ENCODE measurements at places on chromosomes 6 and 20.

GRCh38 chr6:160147146-160147536, 25.5 kb downstream of the SLC22A1 start:
- no peak for DNase-seq

DNA sequence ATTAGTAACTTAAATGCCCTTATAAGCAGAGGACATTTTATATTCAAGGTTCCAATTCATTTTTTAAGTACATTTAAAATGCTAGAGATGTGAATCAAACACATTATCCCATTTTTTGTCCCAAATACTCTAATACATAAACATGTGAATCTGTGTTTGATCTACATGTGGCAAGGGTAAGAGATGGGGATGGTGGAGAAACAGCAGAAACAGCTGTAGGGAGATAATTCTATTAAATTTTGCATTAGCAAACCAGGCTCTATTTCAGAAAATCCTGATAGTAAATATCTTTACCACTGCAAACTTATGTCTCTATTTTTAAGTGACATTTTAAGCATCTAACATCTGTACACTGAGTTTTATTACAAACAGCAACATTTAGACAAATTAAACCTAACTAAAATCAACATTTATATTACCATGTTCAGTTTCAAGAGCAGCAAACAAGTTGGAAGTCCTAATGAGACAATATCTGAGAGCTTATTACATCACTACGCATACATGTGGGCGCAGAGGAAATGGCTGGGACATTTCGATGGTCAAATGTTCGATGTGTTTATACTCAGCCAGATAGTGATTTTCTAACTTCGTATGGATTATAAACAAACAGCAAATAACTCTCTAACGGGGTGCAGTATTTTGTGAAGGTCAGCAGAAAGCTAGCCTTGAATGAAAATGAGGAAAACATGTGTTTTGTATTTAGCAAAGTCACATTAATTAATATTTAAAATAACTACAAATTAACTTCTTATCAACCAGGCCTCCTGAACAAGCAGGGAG, 165.1 kb downstream of the GJA1 start:
- no peak for DNase-seq

- DNase-seq: no peak
Measured at GRCh38 chr6:138245751-138246150, 27.5 kb upstream of the PBOV1 start.

- no peak for DNase-seq
Measured at GRCh38 chr6:148959501-148959900, 212.7 kb downstream of the UST start.

GRCh38 chr6:30821862-30822784, 62.2 kb upstream of the DDR1 start:
- DNase-seq: peak; percentile 72

DNA sequence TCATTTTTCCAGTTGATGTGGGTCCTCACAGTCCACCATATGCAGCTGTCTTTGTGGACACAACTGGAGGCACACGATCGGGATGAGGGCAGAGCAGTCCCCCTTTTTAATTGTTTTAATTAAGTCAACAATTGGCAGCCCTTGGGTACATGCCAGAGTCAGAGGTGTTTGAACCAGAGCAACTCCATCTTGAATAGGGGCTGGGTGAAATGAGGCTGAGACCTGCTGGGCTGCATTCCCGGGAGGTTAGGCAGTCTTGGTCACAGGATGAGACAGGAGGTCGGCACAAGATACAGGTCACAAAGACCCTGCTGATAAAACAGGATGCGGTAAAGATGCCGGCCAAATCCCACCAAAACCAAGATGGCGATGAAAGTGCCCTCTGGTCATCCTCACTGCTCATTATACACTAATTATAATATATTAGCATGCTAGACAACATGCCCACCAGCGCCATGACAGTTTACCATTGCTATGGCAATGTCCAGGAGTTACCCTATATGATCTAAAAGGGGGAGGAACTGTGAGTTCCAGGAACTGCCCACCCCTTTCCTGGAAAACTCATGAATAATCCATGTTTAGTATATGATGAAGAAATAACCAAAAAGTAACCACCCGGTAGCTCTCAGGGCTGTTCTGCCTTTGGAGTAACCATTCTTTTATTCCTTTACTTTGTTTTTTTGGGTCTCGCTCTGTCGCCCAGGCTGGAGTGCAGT, 31.8 kb upstream of the BLCAP start:
- DNase-seq: no peak

GRCh38 chr20:32535953-32536823, 48.9 kb downstream of the NOL4L start:
- DNase-seq: no peak

All from epithelial cell of esophagus (primary cell).